Pons (tissue), 1 donor: ENCODE measurements at places on chromosomes 5 and 9.
A peak's percentile ranks its signal among the peaks of the same experiment; 100 is the strongest.

DNA sequence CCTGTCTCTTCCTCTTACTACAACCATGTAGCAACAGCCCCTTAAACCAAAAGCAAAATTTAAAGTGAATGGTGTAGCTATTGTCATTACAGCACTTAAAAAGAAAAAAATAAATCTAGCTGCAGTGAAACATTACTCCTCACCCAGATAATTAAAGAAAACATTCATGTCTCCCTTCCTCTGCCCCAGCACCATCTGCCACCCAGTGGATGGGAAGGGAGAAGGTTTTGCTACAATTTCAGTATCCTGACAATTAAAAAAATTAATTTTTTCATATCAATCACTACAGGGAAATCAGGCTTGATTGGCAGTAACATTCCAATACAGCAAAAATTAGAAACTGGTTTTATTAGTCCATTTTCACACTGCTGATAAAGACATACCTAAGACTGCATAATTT, 147.4 kb upstream of the PUM3 start:
- no peak for DNase-seq

- DNase-seq, result no peak
These were observed 918.3 kb downstream of the DTWD2 start for GRCh38 chr5:118070041-118070440.

GRCh38 chr9:101566904-101567724, 27.7 kb downstream of the PPP3R2 start:
- DNase-seq, result no peak

DNA sequence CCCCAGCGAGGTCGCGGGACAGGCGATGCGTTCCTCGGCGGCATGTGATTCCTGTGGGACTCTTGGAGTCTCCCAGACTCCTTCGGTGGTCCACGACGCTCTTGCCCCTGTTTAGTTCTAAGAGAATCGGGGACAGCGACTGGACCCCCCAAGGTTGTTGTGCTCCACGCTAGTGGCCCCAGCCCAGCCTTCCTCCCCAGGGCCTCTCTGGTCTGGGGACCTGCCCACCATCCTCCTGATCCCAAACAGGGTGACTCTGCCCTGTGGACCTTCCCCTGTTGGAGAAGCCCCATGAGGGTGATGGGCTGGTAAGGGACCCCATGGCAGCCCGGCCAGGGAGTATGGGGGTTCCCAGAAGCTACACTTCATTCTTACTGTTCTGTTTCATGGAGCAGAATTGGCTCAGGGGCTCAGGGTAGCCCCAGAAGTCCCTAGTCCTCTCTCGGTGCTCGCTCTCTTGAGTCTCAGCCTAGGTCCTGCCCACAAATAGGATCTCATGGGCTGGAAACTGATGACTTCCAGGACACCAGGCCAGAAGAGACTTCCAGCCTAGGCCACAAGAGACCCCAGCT, 880 bp downstream of the CARD19 start:
- DNase-seq, result no peak

- no peak for DNase-seq
These were observed 104.0 kb downstream of the EBF1 start for GRCh38 chr5:158995694-158996173.

DNA sequence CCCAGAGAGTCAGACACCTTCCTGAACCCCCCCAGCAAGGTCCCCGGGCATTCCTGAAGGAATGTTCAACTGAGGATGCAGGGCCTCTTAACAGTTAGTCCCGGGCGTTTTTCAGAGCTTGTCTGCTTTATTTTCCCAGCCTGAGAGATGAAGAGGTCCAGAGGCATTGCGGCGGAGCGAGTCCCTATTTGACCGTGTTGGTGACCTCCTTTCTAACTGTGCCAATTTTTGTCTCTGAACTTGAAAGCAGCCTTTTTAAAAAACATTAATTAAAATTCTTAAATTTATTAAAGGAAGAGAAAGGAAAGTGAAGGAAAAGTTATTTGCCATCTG, 433 bp upstream of the PTAR1 start:
- DNase-seq, result no peak

GRCh38 chr9:133842721-133843227, 104.6 kb upstream of the SARDH start:
- no peak for DNase-seq

DNA sequence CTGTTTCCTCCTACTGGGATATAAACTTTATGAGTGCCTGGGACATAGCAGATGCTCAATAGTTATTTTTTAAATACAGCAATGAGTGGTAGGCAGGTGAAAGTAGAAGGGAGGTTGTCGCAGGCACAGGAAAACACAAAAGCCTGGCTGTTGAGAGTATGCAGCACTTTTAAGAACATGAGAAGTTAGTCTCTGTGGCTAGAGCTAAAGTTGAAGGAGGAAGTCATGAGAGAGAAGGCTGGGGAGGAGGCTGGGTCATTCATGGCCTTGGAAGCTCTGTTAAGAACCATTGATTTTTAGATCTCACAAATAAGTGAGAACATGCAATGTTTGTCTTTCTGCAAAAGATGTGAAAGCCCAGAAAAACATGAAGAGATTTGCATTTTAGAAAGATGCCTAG, 126.7 kb downstream of the PRKACG start:
- peak; percentile 36 for DNase-seq

GRCh38 chr5:18675041-18675440, 1040.8 kb downstream of the TAF11L14 start:
- no peak for DNase-seq

- DNase-seq, result no peak
These were observed 50.2 kb downstream of the CARTPT start for GRCh38 chr5:71769287-71769686.

GRCh38 chr9:7055171-7055903, 297.6 kb downstream of the KDM4C start:
- no peak for DNase-seq

GRCh38 chr9:6873857-6874256, 116.1 kb downstream of the KDM4C start:
- DNase-seq, result peak; percentile 61

DNA sequence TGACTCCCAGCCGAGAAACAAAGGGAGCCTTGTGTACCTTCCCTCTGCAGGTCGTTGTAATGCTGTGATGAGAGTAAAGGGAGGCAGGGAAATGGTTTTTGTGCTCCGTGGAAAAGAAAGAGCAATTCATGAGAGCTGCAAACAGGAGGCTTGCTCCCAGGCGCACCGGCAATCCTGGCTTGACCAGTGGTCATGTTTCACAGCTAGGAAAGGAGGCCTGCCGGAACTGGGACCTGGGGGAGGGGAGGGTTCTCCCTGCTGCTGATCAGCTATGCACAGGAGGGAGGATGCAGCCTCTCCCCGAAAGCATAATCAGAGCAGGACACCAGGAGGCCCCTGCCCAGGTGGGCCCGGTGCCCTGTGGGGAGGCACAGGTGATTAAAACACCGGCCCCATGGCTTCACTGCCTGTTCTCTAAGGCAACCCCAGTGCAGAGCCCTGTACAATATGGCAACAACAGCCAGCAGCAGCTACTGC, 131.3 kb downstream of the ZDHHC21 start:
- no peak for DNase-seq

DNA sequence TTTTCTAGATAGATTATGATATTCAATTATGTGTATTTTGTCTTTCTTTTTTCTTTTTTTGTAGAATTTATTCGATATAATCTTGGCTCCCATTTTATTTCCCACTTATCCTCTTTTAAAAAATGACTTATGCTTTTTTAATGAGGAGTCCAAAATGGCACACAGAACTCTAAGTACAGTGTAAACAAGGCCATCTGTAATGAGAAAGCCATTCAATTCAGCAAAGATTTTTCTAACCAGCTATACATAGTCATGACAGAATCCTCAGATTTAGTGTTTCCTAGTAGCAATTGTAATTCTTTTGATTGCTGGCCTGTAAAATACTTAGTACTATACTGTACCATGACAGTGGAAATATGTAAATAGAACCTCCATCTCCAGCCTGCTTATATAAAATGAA, 651.4 kb downstream of the RAB3C start:
- DNase-seq, result no peak

- no peak for DNase-seq
These were observed 384.4 kb downstream of the MTRR start for GRCh38 chr5:8253376-8253775.

DNA sequence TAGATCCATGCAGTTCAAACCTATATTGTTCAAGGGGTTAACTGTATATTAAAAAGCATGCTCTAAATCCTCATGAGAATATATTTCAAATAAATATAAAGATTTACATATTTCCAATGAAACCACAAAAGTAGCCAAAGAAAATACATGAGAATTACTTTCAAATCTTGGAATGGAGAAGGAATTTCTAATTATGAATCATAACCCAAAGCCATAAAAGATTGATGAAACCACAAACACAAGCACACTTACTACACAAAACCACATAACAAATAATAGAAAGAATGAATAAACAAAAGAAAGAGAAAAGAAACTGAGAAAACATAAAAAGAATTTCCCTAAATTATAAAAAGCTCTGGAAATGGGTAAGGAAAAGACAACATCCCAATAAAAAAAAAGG, 16.0 kb downstream of the ERP44 start:
- no peak for DNase-seq

GRCh38 chr5:135930949-135931295, 23.9 kb downstream of the LECT2 start:
- no peak for DNase-seq

- no peak for DNase-seq
These were observed 25.0 kb upstream of the FREM1 start for GRCh38 chr9:14935106-14935751.

DNA sequence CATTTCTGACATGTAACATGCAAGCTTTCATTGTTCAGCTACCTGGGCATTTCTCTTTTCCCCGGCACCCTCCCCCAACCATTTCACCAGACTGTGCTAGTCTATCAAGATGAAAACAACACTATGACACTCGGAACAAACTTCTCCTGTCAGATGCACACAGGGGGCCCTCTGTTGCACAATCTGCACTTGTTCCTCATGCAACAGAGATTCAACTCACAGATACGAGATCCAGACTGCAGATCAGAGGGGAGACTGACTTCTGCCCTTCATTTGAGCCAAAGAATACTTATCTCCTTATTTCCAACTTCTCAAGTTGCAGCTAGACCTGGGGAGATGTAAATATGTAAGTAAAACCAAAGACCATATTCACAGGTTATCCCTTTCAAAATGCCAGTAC, 15.7 kb upstream of the FST start:
- DNase-seq, result peak; percentile 50

DNA sequence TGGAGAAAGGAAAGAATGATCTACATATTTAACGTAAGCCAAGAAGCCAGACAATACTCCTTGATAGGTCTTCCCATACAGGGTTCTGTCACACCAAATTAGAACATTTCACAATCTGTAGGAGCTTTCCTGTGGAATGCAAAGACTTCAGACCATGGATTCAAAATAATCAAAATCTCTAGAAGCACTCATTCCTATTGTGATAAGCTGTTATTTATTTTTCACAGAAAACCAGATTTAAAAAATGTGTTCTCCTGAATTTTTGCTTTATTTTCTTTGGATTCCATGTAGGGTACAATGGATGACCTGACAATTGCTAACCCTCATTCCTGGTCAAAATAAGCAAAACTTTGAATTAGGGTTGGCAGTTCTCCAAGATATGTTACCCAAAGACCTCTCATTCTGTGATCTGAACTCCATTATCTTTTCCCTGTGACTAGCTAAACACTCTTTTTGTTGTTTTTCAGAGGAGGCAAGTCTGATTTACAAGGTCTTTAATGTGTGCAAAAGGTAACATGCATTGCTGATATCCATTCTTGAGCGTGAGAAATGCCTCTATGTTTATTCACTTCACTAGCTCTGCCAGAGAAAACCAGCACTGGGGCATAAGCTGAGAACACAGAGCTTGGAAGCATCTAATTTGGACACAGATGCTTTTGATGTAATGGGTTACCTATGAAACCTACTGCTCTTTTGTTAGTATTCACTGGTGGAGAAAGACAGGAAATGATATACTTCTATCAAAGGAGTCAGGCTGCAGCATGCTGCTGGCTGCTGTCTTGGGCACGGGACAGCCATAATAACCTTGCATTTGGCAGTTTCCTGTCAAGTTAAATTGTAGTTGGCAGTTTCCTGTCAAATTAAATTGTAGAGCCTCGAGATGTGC, 31.4 kb downstream of the ACTBL2 start:
- no peak for DNase-seq

DNA sequence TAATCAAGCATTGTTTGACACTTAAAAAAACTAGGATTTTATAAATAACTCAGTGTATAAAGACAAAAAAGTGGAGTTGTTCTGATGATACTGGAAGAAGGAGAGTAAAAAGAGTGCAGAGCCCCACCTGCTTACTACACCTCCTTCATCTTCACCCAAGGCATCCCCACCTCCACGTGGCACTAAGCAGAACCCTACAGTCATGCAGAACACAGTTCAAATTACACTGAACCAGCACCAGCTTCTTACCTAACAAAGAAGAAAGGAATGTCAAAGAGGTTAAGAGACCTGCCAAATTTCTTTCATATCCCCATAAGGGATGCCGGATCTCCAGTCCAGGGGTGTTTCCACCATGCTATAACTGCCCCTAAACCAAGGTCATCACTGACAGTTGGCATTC, 55.5 kb downstream of the PDE4D start:
- no peak for DNase-seq

GRCh38 chr9:93058355-93059010, at the start of gene SUSD3:
Gene SUSD3 (plus strand): TSS chr9:93058701. CDS start chr9:93058743, 42 bp downstream.
- DNase-seq, result no peak

DNA sequence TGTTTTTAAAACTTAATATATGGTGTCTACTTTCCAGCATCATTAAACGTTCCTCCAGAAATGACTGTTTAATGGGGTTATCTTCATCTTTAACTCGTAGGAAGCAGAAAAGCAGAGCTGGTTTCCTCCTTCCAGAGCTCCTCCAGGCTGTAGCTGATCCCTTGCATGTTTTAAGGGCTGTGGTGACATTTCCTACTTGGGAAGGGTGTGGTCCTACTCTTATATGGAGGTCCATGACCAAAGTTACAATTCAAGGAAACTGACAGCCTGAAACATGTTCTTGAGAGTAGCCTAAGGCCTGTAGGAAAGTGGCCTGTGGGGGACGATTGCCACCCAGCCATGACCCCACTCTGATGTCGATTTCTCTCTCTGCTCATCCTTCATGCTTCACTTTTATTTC, 297.1 kb downstream of the GADD45G start:
- no peak for DNase-seq
